GM19239 (cell line): ENCODE measurements at places on chromosomes 4 and X.

DNA sequence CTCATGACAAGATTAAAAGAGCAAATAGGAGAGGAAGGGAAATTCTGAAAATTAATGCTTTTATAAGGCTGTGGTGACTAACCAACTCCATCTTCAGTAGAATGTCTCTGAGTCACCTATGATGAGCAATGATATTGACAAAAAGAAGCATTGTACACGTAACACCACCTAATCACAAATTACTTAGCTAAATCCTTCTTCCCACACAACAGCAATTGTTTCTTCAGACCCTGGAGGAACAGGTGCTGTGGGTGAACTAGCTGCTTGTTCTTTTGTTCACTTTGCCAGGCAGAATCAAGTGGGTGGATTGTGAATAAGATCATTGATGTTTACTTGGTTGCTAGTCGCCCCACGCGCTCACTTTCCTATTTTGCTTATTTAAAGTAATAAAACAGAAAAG, 315.5 kb downstream of the CAMK2D start:
- DNase-seq: no peak

DNA sequence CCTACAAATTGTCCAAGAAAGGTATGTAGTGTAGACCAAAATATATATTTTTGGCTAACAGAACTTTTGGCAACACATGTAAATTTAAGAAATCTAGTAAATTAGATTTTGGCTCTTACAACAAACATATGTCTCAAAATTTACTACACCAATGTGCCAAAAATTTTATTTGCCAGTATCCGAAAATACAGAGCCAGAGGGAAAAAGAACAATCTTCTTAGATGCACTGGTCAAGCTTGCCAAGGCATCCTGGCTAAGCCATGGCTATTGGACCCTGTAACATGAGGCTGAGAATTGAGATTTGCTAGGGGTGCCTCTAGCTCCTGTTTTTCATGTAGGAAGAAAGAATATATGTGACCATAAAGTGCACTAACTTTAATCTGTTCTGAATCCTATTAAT, 91.8 kb downstream of the GABRG1 start:
- DNase-seq: no peak

DNA sequence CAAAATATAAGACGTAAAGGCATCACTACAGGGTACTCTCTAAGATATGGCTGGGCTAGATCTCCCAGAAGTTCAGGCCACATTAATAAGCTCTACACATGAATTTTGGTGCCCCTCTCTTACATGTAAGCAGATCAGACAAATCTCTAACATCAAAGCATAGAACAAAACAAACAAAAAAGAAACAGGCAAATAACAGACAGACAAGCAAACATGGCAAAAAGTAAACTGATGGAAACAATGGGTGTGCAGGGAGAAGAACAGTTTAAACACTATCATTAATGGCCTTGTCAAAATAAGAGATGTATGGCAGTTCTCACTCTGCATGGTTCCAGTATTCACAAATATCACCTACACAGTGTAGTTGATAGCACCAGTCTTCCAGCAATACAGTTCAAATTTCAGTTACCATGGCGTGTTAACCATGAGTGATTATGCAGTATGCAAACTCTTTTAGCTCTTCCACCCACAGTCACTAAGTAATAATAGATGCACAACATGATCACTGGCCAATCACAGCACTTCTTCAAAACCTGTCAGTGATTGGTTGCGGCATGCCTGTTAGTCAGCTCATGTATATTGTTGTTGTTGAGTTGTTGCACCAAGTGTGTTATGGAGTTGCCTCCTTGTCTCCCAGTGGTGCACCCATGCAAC, 110.7 kb upstream of the TLR3 start:
- no peak for DNase-seq

DNA sequence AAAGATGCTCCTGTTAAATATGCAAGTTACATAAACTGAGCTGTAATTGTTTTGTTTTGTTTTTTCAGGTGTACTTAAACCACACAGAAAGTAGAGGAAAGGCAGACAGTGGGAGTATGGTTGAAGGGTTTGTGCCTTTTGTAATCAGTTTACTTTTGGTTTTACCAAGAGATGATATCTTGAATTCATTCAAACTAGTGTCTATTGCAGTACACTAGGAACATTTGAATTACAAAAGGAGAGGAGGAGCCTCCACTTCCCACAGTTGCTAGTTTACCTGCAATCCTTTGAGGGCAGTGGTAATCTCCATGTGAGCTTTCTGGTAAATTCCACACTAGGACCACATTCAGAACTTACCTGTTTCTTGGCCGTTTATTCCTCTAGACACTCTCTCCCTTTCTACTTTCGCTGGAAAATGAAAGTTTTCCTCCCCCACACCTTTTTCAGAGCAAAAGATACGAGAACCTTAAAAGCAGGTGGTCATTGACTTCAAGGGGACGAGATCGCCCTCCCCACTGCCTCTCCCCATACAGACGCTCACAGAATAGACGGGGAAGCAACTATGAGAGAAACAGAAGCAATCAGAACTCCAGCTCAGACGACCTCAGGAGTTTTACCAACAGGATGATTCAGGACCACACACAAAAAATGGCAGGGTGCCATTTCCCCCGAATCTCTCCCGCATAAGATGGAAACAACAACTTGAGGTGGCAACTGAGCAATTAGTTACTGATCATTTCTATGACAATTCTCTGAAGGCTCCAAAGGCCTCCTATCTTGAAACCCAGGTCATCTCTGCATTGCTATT, 3.3 kb downstream of the RBM47 start:
- DNase-seq: no peak

DNA sequence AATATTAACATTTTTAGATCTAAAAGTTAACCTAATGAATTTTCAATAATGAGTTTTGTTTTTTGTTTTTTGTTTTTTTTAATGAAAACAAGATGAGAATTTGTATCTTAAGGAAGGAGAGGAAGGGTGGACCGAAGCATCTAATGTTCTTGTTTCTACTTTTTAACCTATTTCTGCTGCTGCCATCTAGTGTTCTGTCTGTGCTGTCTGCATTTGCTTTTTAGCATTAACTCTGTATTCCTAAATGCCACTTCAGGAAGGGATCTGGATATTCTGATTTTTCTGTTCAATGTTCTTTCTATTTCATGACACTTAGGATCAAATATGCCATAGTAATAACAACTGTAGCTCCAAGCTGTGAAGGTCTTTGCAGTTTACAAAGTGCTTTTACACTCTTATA, 161.7 kb downstream of the BRWD3 start:
- no peak for DNase-seq

DNA sequence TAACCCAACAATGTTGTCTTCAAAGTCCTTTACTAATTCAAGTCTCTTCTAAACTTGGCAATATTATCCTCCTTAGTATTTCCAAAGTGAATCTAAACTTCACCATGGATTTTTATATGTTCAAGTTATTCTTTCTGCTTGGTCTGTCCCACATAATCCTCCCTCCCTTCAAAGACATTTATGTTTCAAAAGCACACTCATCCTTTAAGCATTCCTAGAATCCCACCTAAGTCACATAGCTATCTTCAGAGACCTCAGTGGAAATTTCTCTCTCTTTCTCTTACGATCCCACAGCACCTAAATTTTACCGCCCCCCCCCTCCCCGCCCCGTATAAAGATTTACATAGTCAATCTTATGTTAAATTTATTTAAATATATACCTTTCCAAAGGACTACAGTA, 314.9 kb upstream of the GRIA3 start:
- no peak for DNase-seq
